ENCODE measurements at places on chromosomes 2 and 18.

DNA sequence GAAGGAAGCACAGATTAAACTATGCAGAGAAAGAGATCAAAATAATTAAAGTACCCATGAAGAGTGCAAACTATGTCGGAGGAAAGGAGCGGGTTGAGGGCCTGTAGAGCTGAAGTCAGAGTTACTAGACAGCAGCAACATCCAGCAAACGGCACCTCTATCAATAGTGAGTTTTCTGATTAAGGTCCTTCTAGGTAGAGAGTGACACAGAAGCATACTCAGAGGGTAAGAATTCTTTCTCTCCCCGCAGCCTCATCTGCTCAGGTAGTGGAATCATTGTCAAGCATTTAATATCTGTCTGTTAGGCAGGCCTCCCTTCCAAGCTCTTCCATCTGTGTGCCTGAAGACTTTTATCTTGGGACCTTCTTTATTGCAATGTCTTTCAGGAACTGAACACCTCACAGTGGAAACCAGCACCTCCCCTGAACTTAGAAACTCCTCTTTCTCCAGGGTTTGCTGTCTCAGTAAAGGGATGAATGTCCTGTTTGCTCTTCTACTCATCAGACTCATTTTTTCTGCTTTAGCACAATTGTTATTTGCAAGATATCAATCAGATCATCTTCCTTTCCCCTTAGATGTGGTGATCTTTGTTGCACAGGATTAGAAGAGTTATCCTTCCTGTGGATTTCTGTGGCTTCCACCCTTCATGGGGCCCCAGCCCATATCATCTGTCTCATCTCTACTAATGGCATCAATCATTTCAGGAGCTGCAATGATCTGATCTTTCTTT lies 28.8 kb downstream of the SP140 start:
- DNase-seq, result peak; percentile 42

DNA sequence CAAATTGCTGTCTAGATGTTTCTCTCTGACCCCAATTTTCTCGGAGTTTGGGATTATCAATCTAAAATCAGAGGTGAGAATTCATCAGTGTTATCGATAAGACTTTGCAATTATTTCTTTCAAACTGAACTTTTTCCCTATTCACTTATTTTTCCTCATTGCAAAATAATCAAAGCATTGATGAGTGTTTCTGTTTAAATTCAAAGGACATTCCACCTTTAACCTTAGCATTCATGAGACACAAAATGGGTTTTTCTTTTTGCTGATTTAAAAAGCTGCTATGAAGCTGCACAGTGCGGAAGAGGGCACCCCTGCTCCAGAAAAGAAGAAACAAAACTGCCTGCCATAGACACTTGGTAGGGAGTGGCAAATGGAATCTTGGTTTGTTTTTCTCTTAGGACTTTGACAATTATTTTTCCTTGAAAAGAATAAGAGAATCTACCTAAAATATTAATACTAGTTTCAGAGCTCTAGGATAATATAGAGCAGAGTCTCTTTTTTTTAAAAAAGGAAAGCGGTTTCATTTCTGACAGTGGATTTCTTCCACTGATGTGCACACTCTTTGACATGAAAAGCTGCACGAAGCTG lies 203.4 kb downstream of the TGIF1 start:
- no peak for DNase-seq

- peak; percentile 50 for DNase-seq
Observed at GRCh38 chr2:10036095-10036884, 7.1 kb upstream of the KLF11 start.

- no peak for DNase-seq
Observed at GRCh38 chr18:22293417-22293816, 124.0 kb downstream of the GATA6 start.

DNA sequence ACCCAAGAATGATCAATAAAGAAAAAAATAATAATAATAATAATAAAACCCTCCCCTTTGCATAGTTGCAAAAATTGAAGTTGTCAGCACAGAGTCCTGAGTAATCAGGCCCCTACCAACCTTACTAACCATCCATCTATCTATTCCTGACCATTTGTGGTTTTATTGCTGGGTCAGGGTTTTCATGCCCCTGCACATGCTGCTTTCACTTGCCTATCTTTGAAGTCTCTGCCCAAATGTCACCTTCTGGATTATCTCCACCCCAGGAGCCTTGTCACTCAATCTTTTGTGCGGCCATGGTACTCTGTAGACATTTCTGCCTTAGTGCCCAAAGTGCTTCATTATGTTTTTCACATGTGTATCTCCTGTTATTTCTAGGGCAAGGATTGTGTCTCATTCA lies 35.1 kb downstream of the SLC30A6 start:
- DNase-seq, result no peak

DNA sequence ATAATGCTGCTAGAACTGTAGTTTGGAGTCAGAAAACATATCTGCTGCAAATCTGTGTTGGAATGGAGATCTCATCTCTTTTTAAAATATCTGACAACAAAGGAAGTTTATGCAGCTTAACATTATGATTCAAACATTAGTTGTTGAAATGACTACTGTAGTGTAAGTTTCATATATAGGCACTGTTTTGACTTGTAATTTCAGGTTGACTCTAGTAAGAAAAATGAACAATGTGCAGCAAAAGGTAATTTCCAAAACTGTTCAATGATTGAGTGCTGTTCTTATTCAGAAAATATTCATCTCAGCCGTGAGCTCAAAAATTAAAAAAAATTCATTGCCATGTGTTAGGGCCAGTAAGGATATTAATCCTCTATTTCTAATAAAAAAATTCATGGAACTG lies 48.5 kb downstream of the CCDC138 start:
- DNase-seq, result no peak

- DNase-seq, result no peak
Observed at GRCh38 chr2:126933711-126934091, 35.0 kb downstream of the TEX51 start.

GRCh38 chr18:10041180-10041579 lies 127.4 kb downstream of the VAPA start:
- no peak for DNase-seq

DNA sequence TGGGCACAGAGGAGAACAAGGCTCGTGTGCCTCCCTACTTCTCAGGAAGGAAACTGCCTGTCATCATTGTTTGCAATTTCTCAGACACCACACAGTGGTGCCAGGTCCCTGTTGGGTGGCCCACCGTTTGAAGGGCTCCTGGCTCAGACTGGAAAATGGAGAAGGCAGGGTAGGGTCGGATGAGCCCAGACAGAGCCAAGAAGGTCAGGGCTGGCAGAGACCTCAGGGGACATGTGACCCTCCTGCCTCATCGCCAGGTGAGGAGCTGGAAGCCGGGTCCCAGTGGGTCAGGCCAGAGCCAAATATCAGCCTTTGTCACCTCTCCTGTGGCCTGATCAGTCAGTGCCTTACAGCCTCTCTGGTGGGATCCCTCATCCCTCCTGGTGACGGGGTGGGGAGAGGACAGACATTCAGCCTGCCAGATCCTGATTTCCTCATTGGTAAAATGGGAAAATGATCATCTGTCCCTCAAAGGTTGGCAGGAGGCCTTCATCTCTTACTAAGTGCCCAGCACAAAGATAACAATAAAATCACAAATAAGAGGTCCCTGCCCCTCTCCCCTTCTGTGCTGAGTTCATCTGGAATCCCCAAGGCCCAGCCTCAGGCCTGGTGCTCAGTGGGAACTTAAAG lies 117.6 kb downstream of the CAPN13 start:
- no peak for DNase-seq

DNA sequence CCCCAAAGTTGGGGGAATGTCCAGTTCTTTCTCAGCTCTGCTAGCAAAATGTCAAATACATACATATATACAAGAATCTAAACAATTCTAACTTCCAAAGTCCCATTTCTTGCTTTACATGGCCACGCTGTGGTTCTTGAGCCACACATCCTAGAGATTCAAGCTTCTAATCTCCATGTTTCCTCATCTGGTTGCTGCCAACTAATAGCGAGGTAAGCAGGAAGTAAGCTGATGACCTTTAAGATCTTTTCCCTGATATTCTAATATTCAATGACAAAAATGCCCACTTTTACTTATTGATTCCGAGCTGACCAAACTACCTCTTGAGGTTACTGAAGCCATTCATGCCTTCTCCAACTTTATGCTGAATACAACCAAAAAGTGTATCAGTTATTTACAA lies 3.3 kb downstream of the VPS54 start:
- DNase-seq, result no peak

- peak; percentile 25 for DNase-seq
Observed at GRCh38 chr2:11753452-11753885, 7.0 kb downstream of the LPIN1 start.

DNA sequence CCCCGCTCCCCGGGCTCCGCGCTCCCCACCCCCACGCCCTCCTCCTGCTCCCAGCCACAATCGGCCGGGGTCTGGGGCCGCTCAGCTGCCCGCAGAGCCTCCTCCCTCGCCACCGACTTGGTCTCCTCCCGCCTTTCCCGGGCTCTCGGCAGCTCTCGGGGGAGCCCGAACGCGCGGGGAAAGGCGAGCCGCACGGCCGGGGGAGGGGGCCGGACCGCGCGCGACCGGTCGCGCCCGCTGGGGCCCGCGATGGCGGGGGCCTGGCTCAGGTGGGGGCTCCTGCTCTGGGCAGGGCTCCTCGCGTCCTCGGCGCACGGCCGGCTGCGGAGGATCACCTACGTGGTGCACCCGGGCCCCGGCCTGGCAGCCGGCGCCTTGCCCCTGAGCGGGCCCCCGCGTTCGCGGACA lies 327 bp downstream of the LTBP1 start:
- DNase-seq, result no peak

DNA sequence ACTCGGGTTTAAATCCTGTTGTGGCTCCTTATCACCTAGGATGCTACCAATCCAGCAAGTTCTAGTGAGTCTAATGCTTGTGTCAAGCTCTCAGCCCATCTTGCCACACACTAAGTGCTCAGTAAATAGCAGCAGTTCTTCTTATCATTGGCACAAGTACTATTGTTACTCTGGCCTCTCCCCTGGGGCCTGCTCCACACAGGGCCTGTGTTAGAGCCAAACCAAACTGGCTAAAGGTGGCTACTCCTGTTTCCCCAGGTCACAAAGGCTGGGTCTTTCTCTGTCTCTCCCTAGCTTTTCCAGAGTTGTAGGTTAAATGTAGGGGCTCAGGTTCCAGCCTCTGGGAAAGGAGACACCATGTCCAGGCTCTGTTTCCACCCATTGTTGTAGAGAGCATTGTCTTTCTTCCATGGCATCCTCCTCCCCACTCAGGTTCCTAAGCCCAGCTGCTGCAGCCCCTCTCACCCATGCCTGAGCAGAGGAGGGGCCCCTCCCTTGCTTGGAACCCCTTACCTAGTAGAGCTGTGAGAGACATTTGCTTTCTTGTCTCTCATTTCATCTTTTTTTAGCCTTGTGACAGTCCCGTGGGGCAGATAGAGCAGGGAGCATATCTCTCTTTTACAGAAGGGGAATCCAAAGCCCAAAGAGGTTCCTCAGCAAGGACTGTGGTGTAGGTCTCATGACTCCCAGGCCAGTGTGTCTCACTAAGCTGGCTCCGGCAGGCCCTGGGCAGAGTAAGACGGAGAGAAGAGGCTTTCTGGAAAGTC lies 56.4 kb upstream of the OTOF start:
- no peak for DNase-seq

DNA sequence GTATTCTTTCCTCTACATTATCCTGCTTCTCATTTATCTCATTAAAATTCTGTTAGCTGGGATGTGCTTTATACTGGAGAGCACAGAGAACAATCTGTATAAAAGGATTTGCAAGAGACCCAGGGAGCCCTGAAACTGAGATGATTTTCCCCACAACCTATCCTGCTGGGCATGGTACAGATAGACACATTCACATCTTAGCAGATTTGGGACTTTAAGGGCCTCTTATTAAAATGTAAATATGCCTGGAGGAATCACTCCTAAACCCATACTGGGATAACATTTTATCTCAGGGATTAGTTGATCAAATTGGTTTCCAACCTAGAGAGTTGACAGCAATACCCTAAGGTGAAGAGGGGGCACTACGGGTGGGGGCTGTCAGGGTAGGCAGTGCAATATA lies 45.5 kb downstream of the AOX1 start:
- no peak for DNase-seq

- DNase-seq, result no peak
Observed at GRCh38 chr2:42424033-42424432, 63.0 kb upstream of the COX7A2L start.

DNA sequence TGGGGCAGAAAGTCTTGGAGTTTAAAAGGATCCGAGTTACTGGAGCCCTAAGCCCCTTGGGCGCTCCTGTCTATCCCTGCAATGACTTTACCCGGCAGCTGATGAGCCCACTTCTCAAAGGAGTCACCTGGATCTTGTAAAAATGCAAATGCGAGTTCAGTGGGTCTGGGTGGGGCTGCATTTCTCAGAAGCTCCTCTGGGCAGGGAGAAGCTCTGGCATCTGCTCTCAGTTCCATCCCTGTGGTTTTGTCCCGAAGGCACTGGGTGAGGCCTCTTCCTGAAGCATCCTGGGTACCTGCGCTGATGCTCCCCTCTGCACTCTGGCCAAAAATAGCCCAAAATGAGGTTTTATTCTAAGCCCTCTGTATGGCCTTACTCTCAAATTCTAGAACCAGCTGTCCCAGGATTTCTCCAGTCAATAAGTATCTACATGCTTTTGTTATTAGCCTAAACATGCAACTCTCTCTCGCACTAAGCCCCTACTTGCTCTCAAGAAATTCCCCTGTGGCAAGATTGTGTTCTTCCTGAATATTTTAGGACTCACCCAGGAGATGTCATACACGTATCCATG lies 167.8 kb upstream of the APCDD1 start:
- no peak for DNase-seq

GRCh38 chr2:124315221-124315880 lies 290.3 kb downstream of the CNTNAP5 start:
- DNase-seq, result no peak

DNA sequence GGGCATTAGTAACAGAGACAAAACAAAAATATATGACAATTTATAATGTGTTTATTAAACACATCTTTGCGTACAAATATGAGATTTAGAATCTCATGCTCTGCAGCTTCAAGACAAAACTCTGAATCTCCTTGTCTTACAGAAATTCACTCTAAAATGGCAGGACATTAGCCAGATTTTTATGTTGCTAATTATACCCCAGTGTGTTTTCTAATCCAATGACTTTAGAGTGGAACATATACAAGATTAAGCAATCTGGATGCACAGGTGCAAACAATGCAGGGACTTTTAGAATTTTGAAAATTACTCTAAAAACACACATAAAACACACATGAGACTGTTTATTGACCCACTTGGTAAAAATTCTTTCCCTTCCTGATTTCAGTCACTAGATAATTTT lies 85.9 kb downstream of the CALCRL start:
- no peak for DNase-seq

DNA sequence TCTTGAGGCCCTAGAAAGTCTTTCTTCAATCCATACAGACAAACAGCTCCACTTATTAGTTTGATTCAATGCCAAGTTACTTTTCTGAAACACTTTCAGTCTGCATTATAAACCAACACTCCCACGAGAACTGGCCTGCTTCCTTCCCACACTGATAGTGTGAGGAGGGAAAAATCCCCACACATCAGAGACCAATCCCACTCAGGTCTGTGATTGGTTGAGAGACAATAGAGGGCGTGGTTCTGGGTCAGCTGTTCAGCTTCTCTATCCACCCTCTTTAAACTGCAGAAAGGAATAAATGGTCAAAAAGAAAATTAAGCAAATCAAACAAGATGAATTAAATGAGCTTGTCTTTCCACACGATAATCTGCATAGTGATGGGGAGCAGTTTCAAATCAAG lies 152.5 kb downstream of the NRP2 start:
- no peak for DNase-seq

- DNase-seq, result peak; percentile 35
Observed at GRCh38 chr2:173048897-173049661, 26.6 kb upstream of the MAP3K20 start.

GRCh38 chr18:11860594-11861450 lies 9.6 kb downstream of the CHMP1B start:
- no peak for DNase-seq

- no peak for DNase-seq
Observed at GRCh38 chr18:564708-565561, 15.2 kb upstream of the CETN1 start.

GRCh38 chr2:88753833-88754584 lies 62.5 kb downstream of the RPIA start:
- DNase-seq, result no peak

Measured in stimulated activated naive CD4-positive, alpha-beta T cell treated with Interleukin-2 at 50 U/mL for 16 hours (primary cell).